Substantia nigra (tissue), 51 donors: ENCODE measurements at places on chromosomes 13 and 19.

- no peak for DNase-seq
Observed at GRCh38 chr19:10091895-10092641, 6.0 kb downstream of the SHFL start.

- DNase-seq: no peak
Observed at GRCh38 chr13:101211261-101211660, 205.0 kb downstream of the NALCN start.

DNA sequence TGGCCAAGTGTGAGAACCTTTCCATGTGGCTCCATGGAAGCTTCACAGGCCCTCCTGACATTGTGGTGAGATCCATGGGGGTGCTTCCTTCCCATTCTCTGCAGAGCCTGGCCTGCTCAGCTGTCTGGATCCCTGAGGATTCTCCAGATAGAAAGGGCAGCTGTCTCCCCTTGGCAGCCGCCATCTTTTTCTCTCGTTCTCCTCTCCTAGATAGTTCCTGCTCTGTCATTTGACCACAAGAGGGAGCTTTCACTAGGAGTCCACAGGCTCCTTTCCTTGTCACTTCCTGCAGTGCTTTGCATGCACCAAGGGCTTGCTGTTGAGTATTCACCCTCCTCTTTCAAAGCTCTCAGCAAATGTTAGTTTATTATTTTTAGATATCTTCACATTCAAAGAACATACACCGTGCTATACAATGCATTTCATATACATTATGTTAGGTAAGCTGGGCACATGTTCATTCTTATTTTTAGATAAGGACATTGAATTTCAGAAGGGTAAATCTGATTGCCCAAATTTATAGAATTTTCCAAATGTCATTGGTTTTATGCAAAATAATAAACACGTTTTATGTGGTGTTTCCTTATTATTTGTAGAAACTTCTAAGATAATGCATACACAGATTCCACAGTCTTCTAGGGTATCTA is 133.2 kb downstream of the FRY start:
- DNase-seq: no peak

DNA sequence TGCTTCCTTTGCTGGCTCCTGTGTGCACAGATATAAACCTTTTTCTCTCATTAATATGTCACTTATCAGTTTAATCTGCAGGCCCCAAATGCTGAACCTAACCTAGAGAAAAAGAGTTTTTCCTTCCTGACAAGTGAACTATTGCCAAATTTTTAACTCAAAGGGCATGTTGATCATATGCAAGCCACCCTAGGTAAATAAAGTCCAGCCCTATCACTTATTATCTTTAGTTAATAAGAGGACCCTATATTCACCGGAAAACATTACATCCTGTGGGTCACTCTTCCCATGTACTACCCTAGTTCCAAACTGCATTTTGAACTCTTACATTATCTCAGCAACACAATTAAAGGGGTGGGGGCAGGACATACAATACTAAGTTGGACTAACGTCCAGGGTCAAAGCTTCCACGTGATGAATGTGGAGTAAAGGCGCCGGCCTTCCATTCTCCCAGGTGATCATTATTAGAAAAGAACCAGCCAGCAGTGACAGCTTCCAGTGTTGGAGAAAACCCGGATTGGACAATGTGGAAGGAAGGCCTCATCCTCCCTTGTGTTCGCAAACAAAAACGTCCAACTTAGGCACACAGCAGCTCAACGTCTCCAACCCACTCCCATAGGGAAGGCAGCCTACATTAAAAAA is 86.6 kb downstream of the STK24 start:
- no peak for DNase-seq

DNA sequence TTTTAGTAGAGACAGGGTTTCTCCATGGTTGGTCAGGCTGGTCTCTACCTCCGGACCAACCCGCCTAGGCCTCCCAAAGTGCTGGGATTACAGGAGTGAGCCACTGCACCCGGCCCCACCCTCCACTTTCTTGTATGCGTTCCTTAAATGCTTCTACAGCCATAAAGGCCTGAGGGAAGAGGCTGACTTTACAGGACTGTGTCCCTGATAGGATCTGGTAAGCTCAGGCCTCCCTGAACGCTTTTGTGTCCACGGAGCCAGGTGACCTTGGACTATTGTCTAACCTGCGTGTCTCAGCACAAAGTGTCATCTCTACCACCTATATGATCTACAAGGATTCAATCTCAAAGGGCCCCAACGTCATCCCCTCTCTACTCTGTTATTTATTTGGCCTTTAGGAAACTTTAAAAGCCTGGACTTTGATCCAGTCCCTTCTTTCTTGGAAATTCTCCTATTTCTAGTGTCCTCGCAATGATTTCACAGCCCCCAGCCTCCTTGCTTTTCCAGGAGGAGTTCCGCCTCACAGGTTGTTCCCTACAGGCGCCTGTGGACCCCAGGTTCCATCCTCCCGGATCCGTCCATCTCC is 701 bp downstream of the ZNF552 start:
- no peak for DNase-seq

DNA sequence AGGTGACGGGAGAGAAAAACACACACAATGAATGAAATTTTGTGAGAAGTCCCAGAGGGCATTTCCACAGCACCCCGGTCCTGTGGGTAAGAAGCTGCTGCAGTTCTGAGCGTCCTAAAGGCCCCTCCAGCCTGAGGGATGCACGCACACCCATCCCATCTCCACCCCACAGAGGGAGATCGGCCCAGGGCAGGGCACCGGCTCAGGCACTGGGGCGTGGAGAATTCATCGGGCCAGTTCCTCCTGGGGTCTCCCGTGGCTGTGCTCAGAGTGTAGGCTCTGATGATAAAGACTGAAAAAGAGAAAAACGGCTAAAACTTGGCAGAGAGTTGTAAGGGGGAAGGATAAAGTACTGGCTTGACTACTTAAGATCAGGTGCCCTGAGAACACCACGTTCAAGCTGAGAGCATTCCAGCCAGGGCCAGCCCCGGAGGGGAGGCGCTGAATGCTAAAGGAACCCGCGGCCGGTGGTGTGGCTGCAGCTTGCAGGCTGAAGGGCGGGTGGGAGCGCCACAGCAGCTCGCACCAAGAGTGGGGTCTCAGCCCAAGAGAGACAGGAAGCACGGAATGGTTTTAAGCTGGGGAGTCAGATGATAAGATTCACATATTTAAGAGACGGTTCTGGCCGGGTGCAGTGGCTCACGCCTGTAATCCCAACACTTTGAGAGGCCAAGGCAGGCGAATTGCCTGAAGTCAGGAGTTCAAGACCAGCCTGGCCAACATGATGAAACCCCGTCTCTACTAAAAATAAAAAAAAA is 121.9 kb upstream of the SPACA7 start:
- DNase-seq: no peak

GRCh38 chr19:2345076-2345475 is 15.0 kb upstream of the TMPRSS9 start:
- no peak for DNase-seq

DNA sequence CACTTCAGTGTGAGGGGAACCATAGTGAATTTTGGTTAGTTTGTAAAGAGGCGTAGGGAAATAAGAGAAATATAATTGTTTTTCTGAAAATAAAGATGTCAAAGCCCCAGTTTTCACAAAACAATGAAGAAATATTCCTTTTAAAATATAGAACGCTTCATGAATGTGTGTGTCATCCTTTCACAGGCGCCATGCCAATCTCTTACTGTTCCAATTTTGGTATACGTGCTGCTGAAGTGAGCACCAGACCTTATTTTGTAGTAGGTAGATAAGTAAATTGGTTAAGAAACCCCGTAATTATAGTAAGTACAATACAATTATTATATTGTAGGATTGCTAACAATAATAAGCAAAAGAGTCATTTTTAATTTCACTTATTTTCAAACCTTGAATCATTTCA is 43.3 kb downstream of the NAA16 start:
- no peak for DNase-seq

DNA sequence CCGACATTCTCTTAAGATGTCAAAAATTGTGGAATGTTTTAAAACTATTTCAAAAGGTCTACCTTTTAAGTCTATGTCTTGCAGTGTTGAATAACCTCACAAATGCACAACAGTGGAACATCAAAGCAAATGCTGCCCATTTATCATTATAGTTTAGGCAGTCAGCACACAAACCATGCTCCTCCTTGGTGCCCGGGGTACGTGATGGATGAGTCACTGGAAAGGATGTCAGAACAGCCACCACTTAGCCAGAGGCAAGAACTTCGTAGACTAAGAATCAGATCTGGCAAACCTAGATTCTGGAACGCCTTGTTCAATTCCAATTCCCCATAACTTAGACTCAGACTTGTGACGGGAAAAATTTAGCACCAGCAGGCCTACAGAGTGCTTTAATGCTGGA is 343.6 kb downstream of the FGF9 start:
- no peak for DNase-seq

DNA sequence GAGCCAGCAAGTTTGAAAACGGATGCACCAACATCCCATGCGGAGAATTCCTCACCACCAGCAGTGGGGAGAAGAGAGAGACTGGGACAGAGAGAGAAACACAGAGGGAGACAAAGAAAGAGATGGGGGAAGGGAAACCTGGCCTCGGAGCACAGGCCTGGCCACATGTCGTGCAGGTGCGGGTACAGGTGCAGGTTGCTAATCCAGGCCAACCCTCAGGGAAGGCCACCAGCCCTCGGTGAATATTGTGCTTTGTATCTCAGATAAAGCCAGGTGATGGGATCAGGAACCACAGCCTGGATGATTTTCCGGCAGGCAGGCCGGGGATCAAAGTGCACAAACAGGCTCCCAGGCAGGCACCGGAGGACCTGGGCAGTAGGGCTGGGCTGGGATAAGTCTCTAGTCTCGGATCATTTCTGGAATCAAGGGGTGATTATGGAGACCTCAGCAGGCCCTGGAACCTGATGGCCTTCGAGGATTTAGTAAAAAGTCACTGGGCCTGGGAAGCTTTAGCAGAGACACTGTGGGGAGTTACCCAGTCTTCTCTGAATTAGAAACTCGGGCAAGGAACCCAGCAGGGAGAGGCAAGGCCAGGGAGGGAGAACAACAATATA is 3.7 kb downstream of the GAS6 start:
- DNase-seq: no peak
